ENCODE measurements at places on chromosomes 7 and 10.

- peak; percentile 59 for DNase-seq
These were observed 41.0 kb downstream of the STRA8 start for GRCh38 chr7:135274495-135275268.

DNA sequence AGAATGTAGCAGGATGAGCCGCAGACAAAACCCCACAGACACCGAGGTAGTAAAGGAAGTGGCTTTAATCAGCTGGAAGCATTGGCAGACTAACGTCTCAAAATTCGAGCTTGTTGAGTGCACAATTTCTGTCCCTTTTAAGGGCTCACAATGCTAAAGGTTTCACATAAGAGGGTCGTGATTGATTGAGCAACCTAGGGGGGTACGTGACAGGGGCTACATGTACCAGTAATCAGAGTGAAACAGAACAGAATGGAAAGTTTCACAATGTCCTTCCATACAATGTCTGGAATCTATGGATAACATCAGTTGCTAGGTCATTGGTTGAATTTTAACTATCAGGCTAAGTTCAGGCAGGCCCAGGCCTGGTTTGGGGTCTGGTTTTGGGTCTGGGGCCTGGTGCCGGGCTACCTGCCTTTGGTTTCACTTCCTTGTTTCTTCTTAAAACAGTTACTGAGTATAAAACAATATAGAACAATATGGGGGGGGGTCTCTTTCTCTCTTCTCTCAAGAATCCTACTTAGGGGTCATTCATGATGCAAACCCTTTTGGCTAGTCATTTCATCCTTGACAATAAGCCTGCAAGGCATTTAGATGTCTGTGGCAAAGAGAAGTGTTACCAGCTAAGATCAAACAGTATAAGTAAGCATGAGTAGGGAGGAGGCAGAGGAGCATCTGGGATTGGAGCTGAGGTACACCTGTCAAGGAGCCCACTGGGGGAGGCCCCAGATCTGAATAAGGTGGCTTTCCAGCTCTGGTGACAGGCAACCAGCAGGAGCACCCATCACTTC, 364.1 kb downstream of the TNS3 start:
- no peak for DNase-seq

- DNase-seq, result no peak
These were observed 662.6 kb upstream of the MGMT start for GRCh38 chr10:128804411-128804810.

DNA sequence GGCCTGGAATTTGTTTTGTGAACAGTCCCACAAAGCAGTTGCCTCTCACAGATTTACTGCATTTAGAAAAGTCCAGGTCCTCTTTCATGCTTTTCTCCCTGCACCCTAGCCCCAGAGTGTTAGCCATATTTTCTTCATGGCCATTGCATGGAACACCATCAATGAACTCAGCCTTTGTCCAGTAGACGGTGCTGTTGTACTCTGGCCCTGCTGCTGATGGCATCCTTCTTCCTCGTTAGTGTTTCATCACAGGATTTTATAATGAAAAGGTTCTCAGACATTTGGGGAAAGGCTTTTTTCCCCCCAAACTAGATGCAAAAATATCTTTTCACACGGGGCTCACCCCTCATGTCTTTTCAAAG, 93.0 kb upstream of the SLC25A13 start:
- DNase-seq, result peak; percentile 8

DNA sequence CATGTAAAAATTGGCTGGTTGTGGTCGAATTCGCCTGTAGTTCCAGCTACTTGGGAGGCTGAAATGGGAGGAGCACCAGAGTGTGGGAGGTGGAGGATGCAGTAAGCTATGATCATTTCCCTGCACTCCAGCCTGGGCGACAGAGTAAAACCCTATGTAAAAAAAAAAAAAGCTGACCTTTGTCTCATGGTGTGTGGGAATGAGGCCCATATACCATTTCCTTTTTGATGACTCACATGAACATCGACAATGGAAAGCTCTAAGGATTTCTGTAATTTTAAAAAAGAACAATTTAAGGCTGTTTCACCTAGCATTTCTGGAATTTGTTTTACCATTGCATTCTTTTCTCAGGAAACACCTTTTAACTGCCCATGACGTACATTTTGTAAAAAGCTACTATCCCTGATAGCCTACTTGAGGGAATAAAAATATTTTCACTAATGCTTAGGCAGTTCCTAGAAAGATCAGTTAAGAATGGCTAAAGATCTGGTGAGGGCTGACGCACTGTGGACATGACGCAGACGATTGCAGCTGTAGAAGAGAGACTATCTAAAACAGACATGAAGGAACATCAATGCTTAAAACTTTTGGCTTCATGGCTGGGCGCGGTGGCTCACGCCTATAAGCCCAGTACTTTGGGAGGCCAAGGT, 400.6 kb upstream of the IGFBP3 start:
- DNase-seq, result no peak

GRCh38 chr10:72173619-72174296, 42.1 kb upstream of the ANAPC16 start:
- no peak for DNase-seq

DNA sequence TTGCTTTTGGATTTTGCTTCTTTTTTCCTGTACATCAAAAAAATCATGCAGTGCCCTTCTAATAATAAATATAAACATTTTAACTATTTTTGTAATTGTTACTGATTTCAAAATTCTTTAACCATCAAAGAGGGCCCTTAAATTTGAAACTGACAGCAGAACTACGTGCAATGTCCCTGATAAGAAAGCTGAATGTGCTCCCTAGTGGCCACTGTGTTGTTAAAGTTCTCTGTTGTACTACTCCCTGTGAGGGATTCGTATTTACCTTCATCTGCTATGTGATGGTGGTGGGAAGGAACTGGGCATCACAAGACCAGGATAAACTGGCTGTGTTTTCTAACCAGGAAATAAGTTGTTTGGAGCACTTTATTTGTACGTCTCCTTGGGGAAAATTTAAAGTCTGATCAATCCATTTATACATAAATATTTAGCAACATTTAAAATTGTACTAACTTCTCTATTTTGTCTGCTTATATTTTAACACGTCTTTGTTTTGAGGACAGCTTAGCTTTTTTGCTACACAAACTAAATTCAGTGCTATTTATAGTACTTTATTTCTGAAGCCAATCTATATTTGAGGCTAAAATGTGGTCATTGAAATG, 322.4 kb downstream of the HGF start:
- no peak for DNase-seq

DNA sequence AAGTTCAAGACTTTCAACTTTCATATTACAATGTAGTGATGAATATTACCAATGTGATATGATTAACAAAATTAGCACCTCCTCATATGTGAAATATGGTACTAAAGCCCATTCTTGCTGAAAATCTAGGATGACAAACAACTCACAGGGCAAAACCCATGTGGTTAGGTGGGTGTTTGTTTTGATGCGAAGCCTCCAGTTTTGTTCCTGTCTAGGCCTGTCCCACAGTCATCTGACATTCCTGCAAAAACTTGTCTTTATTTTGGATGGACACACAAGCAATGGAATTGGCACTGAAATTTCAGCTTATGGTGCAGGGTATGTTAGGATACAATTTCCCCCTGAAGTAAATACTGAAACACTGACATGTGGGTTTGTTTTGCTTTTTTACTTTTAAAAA, 95.3 kb downstream of the PARD3 start:
- no peak for DNase-seq

GRCh38 chr7:101743241-101743994, 74.0 kb upstream of the CUX1 start:
- peak; percentile 31 for DNase-seq

- no peak for DNase-seq
These were observed 58.5 kb downstream of the CPVL start for GRCh38 chr7:29087840-29088170.

- no peak for DNase-seq
These were observed 11.4 kb upstream of the SPAG6 start for GRCh38 chr10:22333975-22334282.

GRCh38 chr10:102413053-102413705, 5.4 kb downstream of the PSD start:
- no peak for DNase-seq

DNA sequence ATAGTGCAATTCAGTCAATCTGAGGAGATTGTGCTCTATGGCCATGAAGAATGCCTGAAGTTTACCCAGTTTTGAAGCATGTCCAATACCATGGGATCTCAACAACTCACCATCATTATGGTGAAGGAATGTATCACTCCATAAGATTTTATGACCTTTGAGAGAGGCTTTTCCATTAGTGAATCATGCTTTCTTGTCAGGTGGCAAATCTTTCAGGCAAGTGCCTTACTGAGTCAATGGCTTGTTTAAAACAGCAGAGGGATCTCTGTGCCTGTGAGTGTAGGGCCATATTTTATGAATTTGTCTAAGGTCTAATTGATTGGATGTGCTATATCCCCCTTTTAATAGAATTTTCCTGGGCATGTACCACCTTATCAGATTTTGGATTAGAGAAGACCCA, 131.5 kb downstream of the CCDC7 start:
- no peak for DNase-seq

DNA sequence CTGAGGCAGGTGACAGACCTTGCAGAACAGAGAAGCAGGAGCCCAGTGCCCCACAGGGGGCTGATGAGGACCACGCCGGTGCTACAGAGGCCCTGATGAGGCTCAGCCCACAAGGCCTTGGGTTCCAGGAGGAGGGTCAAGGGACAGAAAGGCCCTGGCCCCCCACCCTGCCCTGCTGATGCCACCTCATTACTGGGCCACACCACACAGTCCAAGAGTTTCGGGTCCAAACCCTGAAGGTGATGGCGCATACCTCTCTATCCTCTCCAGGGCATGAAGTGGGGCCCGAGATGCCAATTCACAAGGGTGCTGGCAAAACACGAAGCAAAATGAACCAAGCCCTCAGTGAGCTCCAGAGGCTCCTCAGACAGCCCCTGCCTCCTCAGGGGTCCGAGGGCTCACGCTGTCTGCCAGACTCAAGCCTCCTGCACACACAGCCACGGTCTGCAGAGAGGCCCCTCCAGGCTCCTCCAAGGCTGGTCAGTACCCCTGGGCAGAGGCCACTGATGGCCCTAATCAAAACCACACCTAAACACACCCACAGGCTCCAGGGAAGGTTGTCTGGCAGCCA, 32.3 kb downstream of the RASGEF1A start:
- DNase-seq, result no peak

DNA sequence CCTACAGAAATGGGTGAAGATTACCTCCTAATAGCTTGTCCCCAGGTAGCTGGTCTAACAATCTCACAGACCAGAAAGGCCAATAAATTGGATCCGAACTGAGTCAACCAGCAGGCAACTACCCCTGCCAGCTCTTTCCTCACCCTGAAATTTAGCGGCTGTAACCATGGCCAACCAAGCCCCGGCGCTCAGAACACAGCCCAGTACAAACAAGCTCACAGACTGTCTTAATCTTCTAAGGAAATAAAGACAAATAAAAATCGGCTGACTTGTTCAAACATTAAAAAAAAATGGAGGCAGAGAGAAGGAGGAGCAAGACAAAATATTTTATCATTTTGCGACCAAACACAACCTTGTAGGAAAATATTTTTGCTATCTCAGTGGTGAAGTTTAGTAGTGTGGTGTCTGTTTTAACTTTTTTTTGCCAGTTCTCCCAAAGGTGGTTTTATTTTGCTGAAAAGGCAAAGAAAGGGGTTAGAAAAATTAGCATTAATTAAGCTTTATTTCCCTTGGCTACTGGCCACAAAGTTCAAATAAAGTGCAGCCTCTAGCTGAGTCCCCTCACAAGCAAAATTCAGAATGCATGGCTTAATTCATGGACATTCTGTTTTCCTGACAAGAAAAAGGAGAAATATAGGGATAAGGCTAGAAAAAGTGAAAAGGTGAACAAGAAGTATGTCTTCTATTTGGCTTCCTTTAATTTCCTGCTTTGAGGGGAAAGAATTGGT, 313.0 kb upstream of the NPVF start:
- DNase-seq, result no peak

- no peak for DNase-seq
These were observed 160.8 kb upstream of the KCTD7 start for GRCh38 chr7:66467887-66468286.

- no peak for DNase-seq
These were observed 3.0 kb downstream of the IKZF1 start for GRCh38 chr7:50307368-50308032.

DNA sequence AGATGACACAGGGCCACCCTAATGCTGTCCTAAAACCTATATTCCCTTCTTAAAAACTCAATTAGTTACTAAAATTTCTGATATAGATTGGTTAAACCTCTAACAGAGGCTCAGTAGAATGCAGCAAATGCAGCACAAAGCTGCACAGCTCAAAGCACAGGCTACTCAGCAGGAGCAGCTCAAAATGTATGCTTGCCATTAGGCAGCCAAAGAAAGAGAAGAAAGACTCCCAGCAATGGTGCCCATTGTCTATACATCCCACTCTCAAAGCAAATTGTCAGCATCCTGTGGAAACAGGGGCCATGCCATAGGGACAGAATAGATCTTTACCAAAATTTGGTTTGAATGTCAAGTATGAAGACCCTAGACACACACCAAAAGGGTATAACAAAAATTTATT, 73.5 kb downstream of the TFPI2 start:
- DNase-seq, result no peak

GRCh38 chr10:129653428-129653827, 186.4 kb downstream of the MGMT start:
- no peak for DNase-seq

DNA sequence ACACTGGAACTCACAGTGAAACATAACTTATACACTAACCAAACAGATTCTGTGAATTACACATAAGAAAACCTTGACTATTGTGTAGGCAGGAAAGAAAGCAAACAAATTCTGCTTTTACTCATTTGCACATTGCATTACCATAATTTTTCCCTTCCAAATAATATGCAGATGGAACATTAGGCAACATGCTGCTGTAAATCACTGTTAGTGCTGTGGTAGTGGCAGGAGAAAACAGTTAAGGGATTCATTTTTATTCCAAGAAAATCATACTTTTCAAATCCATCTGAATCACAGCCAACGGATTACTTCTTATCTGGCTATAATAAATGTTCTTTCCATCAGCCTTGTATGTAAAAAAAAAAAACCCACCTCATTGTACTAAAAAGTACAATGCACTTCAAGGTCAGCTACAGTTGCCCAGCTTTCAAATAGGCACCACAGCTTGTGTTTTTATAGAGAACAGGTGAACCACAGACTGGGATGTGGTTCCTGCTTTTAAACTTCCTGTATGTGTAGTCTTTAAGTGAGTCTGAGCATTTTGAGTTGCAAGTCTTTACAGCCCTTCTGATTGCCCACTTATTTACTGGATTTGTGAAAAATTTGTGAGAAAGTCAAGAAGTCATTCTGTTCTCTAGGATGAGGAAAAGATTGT, 590.0 kb upstream of the SEMA3D start:
- no peak for DNase-seq

- no peak for DNase-seq
These were observed 128.5 kb downstream of the SND1 start for GRCh38 chr7:127780489-127780888.

- no peak for DNase-seq
These were observed 48.2 kb upstream of the GPAM start for GRCh38 chr10:112231602-112232400.

Data from stimulated activated CD4-positive, alpha-beta T cell treated with anti-CD3 and anti-CD28 coated beads, Interleukin-12 subunit alpha, Interleukin-12 subunit beta, amount 100 ng/mL, for 24 hours (primary cell).